ENCODE measurements at places on chromosomes 3 and 15. TPM values are rescaled to one million over a fixed set of nuclear protein-coding genes. Genes with fewer than 3 reads are reported as not detected.
A peak's percentile ranks its signal among the peaks of the same experiment; 100 is the strongest.

P2RY14 gene
- not detected for total RNA-seq

- no peak for DNase-seq
- H3K4me3 ChIP-seq = no peak overlapping the region
- no peak overlapping the region for H3K27ac ChIP-seq
- no peaks in the 10 kb centered on the region for H3K36me3 ChIP-seq
- no peaks in the 10 kb centered on the region for H3K27me3 ChIP-seq
- no peaks in the 10 kb centered on the region for H3K4me1 ChIP-seq
These were observed 55.9 kb upstream of the PLCL2 start for GRCh38 chr3:16828815-16829214.

DNA sequence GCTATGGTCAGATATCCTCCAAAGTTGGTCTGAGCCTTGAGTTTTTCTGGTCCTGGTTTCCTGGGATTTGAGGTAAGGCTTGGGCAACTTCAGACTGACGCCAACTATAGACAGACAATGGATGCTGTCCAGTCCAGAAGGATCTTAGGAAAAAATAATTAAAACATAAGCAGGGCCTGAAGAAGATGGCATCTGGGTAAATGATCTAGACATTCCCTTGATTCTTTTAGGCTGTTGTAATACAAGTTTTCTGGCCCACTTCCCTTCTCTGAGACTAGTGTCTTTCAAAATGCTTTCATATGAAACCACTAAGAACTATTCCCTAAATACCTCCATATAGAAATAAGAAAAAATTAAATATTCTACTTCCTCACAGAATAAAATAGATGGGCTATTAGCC, 47.7 kb upstream of the PLXND1 start:
- peaks cover 9% of the 10 kb centered on the region for H3K36me3 ChIP-seq
- no peaks in the 10 kb centered on the region for H3K27me3 ChIP-seq
- H3K4me1 ChIP-seq = peaks cover 79% of the 10 kb centered on the region
- DNase-seq = no peak

PLA2G4D gene
- not detected for total RNA-seq

GRCh38 chr3:156098437-156099035, 21.8 kb upstream of the KCNAB1 start:
- no peak for DNase-seq
- H3K27ac ChIP-seq = no peak overlapping the region
- no peaks in the 10 kb centered on the region for H3K27me3 ChIP-seq
- peaks cover 6% of the 10 kb centered on the region for H3K4me1 ChIP-seq

DNA sequence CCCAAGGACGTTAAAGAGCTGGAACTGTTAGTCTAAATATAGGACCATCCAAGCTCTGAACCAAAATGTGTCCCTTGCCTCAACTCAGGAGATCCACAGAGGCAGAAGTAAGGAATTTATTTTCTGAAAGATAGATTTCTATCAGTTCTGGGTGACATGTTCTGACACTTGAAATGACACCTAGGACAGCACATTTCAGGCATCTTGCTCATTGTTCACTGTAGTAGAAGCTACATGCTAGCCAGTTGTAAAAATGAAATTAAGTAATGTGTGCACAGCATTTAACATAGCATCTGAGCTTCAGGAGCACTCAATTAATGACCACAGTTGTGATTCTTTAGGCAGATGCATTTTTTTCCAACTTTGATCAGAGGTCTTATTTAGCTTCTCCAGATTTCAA, 567 bp downstream of the CCR2 start:
- H3K36me3 ChIP-seq = no peaks in the 10 kb centered on the region
- no peaks in the 10 kb centered on the region for H3K4me1 ChIP-seq
- no peak overlapping the region for H3K27ac ChIP-seq
- no peak overlapping the region for H3K4me3 ChIP-seq

LRRC2 gene
- total RNA-seq = 0.27 TPM

GRCh38 chr3:48436477-48436787, 3.5 kb downstream of the CCDC51 start:
- no peaks in the 10 kb centered on the region for H3K27me3 ChIP-seq
- no peak overlapping the region for H3K4me3 ChIP-seq
- DNase-seq = no peak
- no peak overlapping the region for H3K27ac ChIP-seq

DNA sequence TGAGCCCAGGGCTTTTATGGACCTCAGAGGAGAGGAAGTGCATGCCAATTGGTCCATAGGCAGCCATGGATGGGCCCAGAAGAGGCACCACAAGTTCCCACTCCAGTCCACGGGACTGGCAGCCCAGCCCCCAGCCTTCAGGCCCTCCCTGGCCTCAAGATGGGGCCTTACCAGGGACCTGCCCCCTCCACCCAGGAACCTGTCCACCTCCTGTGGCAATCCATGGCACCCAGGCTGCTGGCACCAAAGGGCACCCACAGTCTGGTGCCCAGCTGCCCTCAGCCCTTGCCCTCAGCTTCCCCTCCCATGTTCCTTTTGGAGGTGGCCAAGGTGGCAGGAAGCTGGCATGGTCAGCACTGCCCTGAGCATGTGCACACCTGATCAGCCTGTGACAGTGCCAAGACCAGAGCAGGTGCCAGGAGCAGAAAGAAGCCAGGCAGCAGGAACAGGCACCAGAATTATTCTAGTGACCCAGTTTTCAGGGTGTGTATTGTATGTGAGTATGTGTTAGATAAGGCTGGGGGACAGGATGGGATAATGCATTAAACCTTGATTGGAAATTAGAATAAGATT, 415.0 kb downstream of the NTRK3 start:
- H3K4me3 ChIP-seq = no peak overlapping the region
- no peaks in the 10 kb centered on the region for H3K27me3 ChIP-seq
- no peak for DNase-seq
- no peaks in the 10 kb centered on the region for H3K36me3 ChIP-seq
- no peak overlapping the region for H3K27ac ChIP-seq

GRCh38 chr15:57752840-57753239, 46.3 kb downstream of the POLR2M start:
- H3K27ac ChIP-seq = no peak overlapping the region
- no peak for DNase-seq
- H3K4me1 ChIP-seq = 0 out of 2 replicates have a peak, but pooled peaks cover under 1% of the 10 kb centered on the region
- no peak overlapping the region for H3K4me3 ChIP-seq
- H3K27me3 ChIP-seq = no peaks in the 10 kb centered on the region

DNA sequence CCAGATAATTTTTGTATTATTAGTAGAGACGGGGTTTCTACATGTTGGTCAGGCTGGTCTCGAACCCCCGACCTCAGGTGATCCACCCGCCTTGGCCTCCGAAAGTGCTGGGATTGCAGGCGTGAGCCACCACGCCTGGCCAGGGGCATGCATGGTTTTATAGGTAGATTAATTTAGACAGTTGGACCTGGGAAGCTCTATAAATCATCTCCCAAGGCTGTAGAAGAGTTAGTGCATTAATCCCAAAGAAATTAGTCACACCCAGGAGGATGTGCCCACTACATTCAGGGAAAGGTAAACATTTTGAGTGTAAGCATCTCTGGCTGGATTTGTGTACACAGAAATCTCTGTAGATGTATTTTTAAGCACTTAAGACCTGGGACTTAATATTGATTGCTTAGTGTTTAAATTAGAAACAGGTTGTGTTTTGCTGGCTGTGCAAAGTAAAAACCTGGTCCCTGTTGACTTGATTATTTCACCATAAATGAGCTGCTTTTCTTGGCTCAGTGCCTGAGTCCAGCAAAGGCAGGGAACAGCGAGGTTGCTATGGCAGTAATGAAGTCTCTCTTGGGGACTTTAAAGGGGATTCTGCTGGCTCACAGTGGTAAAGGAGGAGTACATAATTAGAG, 19.2 kb downstream of the EXOSC7 start:
- H3K4me3 ChIP-seq = no peak overlapping the region
- peaks cover 86% of the 10 kb centered on the region for H3K36me3 ChIP-seq
- no peaks in the 10 kb centered on the region for H3K27me3 ChIP-seq
- H3K27ac ChIP-seq = no peak overlapping the region
- H3K4me1 ChIP-seq = peaks cover 38% of the 10 kb centered on the region

CNTN3 gene
- total RNA-seq = not detected

DNA sequence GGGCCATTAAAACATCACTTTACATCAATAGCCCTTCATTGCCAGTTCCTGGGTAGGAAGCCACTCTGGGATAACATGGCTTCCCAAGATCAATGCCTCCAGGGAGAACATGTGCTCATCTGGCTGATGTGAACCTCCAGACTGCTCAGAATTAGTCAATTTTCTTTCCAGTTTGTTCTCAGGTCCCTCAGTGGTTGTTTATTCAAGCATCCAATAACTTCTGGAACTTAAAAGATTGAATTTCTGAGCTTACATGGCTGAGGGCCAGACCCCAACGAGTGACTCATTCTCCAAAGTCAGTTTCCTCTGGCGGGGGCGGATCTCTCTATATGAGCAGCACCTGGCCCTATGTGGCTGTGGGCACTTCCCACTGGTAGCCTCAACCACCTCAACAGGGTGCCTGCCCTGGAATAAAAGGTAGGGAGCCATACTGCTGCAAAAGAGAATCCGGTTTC, 34.0 kb downstream of the LYZL4 start:
- no peak for DNase-seq
- no peak overlapping the region for H3K4me3 ChIP-seq
- no peaks in the 10 kb centered on the region for H3K36me3 ChIP-seq
- peaks cover 4% of the 10 kb centered on the region for H3K27me3 ChIP-seq
- no peak overlapping the region for H3K27ac ChIP-seq

CD276 gene
- 55.2 TPM for total RNA-seq

GPR15 gene
- not detected for total RNA-seq

DNA sequence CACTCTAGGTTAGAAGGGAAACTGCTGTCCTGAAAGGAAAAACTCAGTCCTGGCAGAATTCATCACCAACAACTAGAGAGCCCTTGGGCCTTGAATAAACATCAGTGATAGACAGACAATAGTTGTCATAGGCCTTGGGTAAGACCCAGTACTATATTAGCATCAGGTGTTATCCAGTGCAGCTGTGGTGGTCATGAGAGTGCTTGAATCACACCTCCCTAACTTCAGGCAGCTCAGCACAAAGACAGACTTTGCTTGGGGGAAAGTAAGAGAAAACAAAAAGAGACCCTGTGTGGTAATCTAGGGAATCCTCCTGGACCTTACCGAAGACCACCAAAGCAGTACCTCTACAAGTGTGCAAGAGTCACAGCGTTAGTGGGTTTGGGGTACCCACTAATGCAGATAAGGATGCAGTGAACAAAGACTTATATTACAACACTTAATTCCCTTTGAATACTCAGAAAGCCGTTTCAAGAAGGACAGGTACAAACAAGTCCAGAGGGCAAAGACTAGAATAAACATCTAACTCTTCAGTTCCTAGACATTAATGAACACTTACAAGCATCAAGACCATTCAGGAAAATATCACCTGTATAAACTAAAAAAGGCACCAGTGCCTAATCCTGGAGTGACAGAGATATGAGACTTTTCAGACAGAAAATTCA, 332.3 kb upstream of the EPHA3 start:
- no peaks in the 10 kb centered on the region for H3K27me3 ChIP-seq
- no peaks in the 10 kb centered on the region for H3K36me3 ChIP-seq
- H3K4me1 ChIP-seq = no peaks in the 10 kb centered on the region
- no peak overlapping the region for H3K27ac ChIP-seq
- no peak for DNase-seq

DNA sequence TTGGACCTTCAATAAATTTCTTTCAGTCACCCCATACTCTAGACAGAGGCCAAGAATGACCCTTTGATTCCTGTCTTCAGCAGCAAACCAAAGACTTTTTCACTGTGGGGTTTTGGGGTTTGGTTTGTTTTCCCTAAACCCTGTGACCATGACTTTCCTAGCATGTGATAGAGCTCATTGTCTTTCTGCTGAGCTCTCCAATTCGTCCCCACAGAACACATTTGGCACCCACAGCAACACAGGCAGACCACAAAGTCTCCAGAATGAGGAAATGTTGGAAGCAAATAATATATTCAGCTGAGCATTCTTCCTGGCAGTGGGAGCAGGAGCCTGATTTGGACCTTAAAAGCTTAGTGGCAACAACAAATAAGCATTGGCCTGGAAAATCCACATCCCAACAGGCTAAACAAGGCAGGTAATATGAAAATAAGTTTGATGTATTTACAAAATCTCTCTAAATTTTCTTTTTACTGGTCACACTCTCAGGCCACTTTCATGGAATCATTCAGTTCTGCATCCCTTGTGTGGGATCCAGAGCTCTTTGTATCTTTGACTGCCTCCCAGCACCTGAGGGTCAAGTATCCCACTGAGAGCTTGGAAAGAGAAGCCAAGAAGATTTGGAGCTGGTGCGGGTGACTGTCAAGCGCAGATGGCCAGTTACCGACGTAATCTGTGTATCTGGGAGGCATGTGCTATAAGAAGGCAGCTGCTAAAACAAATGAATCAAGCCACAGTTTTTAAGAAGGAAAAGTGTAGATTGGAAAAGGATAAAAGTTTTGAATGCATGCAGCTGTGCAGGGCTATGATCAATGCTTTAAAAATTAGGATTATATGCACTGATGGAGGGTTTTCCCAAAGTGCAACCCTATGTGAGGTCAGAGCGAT, 36.5 kb upstream of the CPB1 start:
- H3K27ac ChIP-seq = no peak overlapping the region
- H3K27me3 ChIP-seq = no peaks in the 10 kb centered on the region
- H3K4me3 ChIP-seq = no peak overlapping the region
- peaks cover 7% of the 10 kb centered on the region for H3K4me1 ChIP-seq

GOLGA6B gene
- total RNA-seq = not detected

- peaks cover 11% of the 10 kb centered on the region for H3K4me1 ChIP-seq
- peaks cover 6% of the 10 kb centered on the region for H3K27me3 ChIP-seq
- DNase-seq = no peak
- H3K27ac ChIP-seq = no peak overlapping the region
- no peak overlapping the region for H3K4me3 ChIP-seq
These were observed 17.6 kb upstream of the CD47 start for GRCh38 chr3:108108416-108108815.

LIPC gene
- 15.0 TPM for total RNA-seq

DNA sequence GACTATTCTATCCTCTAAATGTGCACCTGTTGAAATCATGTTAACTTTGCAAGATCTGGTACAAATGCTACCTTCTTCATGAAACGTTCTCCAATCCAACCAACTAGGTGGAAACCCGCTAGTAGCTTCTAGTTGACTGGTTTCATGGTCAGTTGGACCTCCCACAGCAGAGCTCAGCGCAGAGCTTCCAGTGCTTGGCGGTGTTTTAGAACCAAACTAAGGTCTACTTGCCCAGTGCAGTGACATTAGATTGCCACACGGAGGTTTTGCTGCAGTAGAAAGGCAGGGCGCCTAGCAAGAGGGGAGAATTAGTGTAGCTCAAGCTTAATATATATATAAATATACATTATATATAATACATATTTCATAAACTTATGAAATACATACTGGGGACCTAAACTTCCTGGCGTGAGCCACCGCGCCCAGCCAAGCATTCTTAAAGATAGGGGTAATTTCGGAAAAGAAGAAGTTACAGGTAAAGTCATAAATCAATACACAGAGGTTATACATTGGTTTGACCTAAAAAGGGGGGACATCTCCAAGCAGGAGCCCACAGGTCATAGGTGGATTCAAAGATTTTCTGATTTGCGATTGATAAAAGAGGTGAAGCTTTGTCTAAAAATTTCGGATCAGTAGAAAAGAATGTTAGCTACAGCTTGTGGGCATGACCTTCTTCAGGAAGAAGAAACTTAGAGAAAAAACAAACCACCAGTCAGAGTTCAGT, 2.1 kb upstream of the OXSR1 start:
- peak overlapping the region; percentile 96 for H3K27ac ChIP-seq
- no peak overlapping the region for H3K4me3 ChIP-seq
- no peaks in the 10 kb centered on the region for H3K27me3 ChIP-seq
- peak; percentile 41 for DNase-seq
- H3K4me1 ChIP-seq = peaks cover 36% of the 10 kb centered on the region

GRCh38 chr15:91408476-91409076, 308.5 kb downstream of the SV2B start:
- H3K4me1 ChIP-seq = no peaks in the 10 kb centered on the region
- no peaks in the 10 kb centered on the region for H3K27me3 ChIP-seq
- DNase-seq = no peak
- no peak overlapping the region for H3K27ac ChIP-seq

PTPRG gene
- 25.3 TPM for total RNA-seq

Data from HepG2 (cell line).